ENCODE measurements at places on chromosomes 7 and 10.

- no peak for DNase-seq
Observed at GRCh38 chr7:70040970-70041766, 442.9 kb downstream of the AUTS2 start.

DNA sequence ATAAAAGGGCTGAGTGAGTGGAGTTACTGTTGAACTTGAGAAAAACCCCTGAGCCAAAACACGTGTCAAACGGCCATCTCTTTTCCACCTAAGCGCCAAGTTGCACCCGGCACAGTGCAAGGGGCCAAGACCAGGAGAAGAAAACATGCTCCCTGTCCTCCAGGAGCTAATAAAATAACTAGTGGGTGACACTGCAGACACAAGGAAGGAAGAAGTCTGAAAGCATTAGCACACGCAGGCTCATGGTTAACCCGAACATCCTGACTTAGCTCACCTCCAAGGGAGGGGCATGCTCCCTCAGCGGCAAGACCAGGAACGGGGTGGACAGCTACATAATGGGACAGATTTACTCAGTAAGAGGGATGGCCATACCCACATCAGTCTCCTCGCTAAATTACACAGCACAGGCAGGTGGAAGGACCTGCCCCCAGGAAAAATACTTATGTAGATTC lies 65.0 kb downstream of the PIP4K2A start:
- no peak for DNase-seq

GRCh38 chr7:55887821-55888247 lies 578 bp downstream of the ZNF713 start:
- DNase-seq, result no peak

DNA sequence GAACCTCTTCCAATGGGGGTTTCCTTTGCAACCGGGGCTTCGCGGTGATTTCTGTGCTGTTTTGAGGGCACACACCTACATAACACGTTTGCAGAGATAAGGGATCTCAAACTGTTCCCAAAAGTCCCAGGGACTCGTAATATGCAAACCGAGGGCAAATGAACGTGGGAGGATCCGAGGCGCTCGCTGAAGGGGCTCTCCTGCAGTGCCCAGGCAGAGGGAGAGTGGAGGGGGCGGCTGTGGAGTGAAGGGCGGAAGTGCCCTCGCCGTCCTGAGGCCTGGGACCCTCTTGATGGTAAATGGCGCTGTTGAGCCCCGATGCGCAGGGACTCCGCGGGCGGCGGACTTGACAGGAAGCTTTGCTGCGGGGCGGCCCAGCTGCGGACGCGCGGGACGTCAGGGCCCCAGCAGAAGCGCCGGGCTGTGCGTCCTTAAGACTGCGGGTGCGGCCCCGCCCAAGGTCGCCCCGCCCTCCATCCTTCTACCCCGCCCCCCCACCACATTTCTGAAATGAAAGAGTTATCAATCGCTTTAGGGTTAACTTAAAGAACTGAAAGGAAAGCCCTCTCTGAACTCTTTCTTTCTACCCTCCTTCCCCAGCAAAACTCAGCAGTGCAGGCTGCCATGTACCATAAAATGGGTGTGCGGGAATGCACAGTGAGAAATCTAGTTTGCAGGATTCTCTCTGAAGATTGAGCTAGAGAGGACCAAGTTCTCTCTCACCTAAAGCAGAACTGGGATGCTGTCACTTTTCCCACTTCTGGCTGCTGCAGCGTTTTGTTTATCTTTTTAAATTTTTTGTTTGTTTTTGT lies 151.8 kb upstream of the YAE1 start:
- DNase-seq, result peak; percentile 58

GRCh38 chr10:121624836-121625486 lies 26.7 kb upstream of the FGFR2 start:
- DNase-seq, result no peak

- DNase-seq, result no peak
Observed at GRCh38 chr10:70596860-70597809, 5.4 kb downstream of the PRF1 start.

DNA sequence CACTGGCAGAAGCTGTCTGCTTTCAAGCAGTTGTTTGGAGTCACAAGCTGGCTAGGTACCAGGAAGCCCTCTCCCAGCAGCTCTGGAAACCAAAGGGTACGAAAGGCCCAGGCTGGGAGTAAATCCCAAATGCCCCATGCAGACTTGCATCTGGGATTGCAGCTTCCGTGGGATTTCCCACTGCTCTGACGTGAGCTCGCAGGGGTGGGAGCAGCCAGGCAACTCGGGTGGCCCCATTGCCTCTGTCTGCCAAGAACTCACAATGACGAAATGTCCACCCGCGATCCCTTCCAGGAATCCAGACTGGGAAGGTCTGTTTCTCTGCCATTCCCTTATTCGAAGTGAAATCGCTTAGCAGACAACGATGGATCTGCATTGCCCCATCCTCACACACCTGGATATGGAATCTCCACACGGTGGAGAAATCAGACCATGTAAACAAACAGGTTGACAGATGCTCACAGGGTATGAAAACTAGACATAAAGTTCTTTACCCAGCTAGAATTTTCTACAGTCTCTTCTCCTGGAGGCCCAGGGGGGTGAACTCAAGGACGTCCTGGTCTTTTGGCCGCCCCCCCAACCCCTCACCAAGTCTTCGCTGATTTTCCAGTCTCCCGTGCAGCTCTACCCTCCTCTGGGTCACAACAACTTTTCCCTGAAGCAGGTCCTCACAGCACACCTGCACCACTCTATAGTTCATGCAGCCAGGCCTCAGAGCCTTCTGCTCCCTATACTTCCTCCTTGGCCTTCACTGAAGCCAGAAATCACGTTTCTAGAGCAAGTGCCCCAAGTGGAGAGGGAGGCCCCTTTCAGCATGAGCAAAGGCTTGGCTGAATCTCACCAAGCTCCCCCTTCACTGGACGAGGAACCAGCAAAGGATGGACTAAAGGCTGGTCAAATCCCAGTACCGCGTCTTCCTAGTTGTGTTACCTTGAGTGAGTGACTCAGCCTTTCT lies 20.0 kb downstream of the SH3PXD2A start:
- DNase-seq, result no peak

GRCh38 chr10:50367732-50368131 lies 116.4 kb upstream of the ASAH2 start:
- DNase-seq, result peak; percentile 61

DNA sequence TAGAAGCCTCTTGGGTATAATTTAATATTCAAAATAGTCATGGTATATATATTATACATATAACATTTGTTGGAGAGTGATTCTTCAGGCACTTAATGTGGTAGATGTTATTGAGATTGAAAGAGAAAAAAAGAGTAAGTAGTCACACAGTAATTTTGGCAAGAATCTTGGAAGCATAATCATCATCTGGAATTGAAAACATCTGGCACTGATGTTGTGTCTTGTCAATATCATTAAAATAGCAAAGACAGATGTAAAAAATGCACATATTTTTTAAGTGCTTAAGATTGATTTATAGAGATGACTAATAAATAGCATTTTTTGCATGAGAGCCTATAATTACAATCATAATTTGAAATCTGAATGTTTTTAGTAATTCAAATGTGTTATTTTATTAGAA lies 9.5 kb downstream of the SEMA3D start:
- DNase-seq, result no peak

- DNase-seq, result peak; percentile 71
Observed at GRCh38 chr7:127865466-127865865, 165.8 kb downstream of the LRRC4 start.

DNA sequence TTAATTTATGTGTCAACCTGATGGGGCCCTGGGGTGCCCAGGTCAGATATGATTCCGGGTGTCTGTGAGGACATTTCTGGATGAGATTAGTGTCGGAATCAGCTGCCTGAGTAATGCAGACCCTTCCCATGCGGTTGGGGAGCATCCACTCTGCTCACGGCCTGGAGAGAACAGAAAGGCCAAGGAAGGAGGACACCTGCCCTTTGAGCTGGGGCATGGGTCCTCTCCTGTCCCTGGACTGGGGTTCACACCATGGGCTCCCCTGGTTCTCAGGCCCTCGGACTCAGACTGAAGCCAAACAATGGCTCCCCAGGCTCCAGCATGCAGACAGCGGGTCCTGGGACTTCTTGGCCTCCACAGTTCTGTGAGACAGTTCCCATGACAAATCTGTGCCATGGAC lies 94.3 kb downstream of the BMS1 start:
- no peak for DNase-seq

DNA sequence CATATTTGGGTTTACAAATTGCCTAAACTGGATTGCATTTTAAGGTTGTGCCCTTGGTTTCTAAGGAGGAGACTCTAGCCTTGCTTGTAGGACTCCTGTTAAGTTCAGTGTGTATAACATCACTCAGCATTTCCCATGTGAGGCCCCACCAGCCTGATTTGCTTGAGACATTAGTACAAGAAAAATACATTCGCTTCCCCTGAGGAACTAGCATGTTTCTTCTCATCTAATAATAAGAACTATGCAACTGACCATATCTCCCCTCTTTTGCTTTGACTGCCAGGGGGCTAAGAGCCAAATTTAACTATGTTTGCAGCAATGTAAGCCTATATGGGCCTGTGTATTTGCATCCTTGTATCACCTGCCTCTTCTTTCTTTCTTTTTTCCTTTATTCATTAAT lies 737.9 kb downstream of the INHBA start:
- DNase-seq, result no peak

GRCh38 chr10:84539216-84539615 lies 210.8 kb downstream of the CCSER2 start:
- DNase-seq, result peak; percentile 33

- DNase-seq, result no peak
Observed at GRCh38 chr7:23165316-23165715, 16.5 kb upstream of the NUP42 start.

- no peak for DNase-seq
Observed at GRCh38 chr7:114444196-114444595, 29.6 kb downstream of the FOXP2 start.

- no peak for DNase-seq
Observed at GRCh38 chr10:34074051-34074450, 739.6 kb upstream of the NRP1 start.

DNA sequence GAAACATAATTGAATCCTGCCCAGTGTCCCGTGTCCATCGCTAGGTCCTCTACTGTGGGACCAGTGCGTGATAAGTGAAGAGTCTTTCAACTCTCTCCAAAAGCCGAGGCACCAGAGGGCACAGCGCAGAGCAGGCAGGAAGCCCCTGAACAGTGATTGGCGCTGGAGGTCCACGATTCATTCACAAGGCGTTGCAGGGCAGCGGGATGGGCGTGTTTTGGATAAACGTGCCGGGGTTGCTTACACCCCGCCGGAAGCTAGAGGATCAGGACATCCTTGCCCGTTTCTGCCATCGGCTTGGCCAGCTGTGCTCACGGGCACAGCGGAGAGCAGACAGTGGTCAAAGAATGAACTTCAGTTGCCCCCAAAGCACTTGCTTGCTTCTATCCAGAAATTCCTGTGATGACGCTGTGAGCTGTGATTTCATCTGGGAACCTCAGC lies 86.0 kb upstream of the PFKP start:
- DNase-seq, result no peak

DNA sequence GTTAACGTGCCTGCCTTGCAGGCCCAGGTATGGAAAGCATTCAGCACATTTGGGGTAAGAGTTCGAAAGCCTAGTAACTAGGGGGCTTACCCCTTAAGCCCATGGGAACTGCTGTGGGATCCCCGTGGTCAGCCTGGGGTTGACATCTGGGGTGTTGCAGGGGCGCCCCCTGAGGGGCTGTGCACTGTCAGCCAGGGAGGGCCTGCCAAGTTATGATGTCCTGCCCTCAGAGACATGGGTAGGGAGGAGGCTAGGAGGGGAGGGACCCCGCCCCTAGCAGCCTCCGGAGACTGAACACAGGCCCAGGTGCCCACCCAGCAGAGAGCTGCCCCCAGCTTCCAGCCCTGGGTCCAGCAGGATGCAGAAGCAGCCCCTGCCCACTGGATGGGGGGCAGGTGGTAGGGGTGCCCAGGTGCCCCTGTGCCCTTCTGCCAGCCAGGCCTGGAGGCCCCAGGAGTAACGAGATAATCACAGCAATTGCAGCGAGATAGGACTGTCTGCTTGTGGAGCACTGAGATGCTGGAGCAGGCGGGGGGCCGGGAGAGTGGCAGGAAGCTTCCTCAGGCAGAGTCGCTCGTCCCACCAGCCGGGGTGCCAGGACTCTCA lies 153.3 kb downstream of the UBE2H start:
- DNase-seq, result no peak

DNA sequence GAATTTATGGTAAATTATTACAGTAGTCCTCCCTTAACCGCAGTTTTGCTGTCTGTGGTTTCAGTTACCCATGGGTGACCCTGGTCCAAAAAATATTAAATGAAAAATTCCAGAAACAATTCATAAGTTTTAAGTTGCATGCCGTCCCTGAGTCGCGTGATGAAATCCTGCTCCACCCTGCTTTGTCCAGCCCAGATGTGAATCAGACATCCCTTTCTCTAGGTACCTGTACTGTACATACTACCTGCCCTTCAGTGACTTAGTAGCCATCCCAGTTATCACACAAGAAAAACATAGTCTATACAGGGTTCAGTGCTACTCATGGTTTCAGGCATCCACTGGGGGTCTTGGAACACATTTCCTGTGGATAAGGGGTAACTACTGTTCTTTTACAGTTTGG lies 20.5 kb upstream of the RHEB start:
- no peak for DNase-seq

DNA sequence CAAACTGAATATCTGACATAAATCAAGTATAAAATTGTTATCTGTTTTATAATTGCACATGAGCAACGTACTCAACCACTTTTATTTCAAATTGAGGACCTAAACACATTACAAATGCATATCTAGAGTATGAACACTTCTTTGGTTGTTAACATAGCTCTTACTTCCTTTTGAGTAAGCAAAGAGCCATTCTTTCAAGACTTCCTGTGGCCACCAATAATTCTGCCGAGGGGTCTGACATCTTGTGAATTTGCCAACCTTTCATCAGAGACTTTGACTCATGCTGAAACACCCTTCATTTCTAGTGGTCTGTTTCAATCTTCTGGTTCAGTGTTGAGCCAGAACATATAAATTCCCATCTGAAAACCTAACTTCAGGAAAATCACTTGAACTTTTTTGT lies 59.4 kb downstream of the CDK14 start:
- DNase-seq, result peak; percentile 90

DNA sequence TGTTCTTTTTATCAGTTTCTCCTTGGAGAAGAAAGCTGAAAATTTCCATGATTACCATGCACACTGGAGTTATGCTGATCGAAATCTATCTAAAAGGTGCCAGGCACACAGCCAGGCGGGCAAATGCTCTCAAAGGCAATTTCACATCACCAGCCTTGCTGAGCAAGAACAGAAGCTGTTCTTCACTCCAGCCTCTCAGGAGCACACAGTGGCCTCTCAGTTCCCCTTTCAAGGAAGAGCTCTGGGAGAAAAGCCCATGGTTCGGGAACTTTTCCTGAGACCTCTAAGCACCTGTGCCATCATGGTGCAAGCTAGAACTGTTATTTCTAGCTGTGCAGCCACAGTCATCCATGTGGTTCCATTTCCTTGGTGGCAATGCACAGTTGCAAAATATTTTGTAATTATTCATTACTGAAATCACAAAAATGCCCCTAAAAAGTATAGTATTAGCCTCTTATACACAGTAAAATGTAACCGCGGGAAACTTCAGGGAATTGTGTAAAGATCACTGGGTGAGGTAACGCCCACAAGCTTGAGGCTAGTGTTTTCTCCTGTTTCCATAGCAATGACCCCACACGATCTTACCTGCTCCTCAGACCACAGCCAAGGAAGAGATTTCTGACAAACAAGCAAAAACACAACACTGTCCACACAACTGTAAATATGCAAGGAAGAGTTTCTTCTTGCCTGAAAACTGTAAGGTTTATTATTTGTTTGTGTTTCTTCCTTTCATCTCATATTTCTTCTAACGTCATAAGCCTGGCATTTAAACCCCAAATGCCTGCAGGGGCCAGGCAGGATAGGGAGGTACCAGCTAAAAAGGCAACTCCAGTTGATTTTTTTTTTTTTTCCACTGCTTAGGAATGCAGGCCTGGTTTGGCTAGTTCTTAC lies 121.2 kb downstream of the FAM107B start:
- DNase-seq, result peak; percentile 82

Data from ELR (cell line).